ENCODE measurements at places on chromosomes 11 and 22.

DNA sequence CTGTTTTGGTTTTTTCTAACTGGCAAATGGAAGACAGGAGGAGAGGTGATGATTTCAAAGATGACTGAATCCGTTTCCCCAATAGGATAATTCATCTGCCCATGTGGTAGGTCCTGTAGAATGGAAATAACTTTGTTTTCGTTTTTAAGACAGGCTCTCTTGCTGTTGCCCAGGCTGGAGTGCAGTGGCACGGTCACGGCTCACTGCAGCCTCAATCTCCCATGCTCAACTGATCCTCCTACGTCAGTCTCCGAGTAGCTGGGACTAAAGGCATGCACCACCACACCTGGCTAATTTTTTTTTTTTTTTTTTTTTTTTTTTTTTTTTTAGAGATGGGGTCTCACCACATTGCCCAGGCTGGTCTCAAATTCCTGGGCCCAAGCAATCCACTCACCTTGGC, 77.4 kb upstream of the BIRC3 start:
- DNase-seq: no peak

- peak; percentile 9 for DNase-seq
Observed at GRCh38 chr22:32411402-32411801, 645 bp downstream of the RTCB start.

GRCh38 chr22:29073618-29074275, 912 bp downstream of the KREMEN1 start:
- no peak for DNase-seq

GRCh38 chr11:65424205-65425104, 1.9 kb downstream of the NEAT1 start:
- peak; percentile 66 for DNase-seq

GRCh38 chr11:110366291-110366690, 63.5 kb upstream of the FDX1 start:
- no peak for DNase-seq

DNA sequence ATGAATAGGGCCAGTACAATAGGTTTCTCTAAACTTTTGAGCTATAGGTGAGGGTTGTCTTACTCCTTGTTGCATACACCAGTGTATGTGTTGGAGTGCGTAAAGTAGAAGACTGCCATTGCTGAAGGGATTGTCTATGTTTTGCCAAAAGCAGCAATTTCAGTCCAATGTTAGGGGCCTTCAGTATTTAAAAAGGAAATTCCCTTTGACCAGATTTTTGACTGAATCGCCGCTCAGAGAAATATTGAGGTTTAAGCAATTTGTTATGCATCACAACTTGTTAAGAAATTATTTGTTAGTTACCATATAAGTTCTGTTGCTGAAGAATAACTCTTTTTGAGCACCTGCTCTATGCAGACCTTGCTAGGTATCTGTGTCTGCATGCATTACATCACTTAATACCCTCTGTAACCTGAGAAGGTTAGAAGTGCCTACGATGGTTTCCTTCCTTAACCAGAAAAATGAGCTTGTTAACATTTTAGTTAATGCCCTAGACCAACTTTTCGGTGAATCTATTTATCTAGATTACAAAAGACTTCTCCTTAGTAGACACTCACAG, 33.9 kb downstream of the MMP20 start:
- no peak for DNase-seq

GRCh38 chr22:21726650-21727049, 8.9 kb downstream of the YPEL1 start:
- DNase-seq: no peak

GRCh38 chr11:108466405-108466804, 924 bp downstream of the C11orf65 start:
- no peak for DNase-seq

GRCh38 chr11:129951201-129951865, 51.3 kb downstream of the PRDM10 start:
- DNase-seq: no peak

DNA sequence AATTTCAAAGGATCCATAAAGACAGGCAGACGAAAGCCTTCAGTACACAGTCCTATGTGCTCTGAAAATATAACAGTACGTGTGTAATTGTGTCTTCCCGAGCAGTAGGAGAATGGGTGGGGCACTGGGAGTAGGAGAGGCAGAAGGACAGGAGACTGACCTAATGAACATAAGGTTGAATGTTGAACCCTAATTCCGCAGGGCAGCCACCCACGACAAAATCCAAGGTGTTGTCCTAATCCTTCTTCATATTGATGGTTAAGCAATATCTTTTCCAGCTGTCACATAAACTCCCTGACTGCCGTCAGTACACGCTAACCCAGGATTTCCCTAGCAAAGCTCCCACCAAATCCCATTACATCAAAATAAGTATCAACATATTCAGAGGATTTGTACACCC, 34.5 kb downstream of the SPATA19 start:
- no peak for DNase-seq

- DNase-seq: no peak
Observed at GRCh38 chr11:102407901-102408300, 44.7 kb downstream of the TMEM123 start.

DNA sequence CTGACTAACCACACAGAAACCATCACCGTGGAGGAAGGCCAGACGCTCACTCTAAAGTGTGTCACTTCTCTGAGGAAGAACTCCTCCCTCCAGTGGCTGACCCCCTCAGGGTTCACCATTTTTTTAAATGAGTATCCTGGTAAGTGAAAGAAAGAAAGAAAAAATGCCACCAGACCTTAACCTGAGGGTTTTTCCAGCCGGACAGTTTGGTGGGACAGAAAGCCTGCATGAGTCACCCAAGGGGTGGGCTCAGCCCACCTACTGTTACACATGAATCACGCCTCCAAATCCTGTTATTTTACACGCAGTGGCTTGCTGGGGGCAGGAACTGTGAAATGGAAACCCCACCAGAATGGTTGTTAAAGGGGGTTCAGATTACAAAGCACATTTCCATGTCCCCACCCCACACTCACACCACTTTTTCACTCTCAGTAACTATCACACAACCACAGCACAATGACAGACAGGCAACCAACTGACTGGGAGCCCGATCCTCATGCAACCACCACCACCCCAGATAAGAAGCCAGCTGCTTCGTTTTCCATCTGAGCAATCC, 11.9 kb downstream of the CRTAM start:
- no peak for DNase-seq

DNA sequence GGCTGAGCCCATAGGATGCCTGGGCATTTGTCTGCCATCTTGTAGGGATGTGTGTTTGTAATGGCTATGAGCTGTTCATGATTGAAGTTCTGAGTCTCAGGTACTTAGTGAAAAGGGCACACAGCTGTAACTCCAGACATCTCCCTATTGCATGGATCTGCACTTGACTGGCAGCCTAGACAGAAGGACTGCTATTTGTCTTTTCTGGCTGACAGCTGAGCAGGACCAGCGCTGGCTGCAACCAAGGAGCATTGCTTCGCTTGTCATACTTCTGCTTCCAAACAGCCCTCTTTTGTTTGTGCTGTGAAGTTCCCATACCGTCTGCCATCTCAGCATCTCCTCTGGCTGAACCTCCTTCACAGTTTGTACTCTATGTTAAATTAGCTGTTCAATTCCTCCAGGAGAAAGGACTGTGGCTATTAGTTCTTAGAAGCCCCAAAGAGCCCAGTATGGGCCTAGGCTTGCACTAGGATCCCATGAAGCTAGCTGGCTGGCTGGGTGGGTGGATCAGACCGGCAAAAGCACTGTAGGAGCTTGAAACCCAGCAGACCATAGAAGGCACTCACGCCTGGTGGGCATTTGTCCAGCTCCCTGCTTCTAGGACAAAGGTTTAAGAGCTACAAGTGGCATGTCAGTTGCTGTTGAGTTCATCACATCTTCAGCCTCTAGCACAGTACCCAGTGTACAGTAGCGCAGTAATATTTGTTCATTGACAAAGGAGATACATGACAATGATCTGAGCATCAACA, 20.4 kb downstream of the HIRA start:
- DNase-seq: no peak

DNA sequence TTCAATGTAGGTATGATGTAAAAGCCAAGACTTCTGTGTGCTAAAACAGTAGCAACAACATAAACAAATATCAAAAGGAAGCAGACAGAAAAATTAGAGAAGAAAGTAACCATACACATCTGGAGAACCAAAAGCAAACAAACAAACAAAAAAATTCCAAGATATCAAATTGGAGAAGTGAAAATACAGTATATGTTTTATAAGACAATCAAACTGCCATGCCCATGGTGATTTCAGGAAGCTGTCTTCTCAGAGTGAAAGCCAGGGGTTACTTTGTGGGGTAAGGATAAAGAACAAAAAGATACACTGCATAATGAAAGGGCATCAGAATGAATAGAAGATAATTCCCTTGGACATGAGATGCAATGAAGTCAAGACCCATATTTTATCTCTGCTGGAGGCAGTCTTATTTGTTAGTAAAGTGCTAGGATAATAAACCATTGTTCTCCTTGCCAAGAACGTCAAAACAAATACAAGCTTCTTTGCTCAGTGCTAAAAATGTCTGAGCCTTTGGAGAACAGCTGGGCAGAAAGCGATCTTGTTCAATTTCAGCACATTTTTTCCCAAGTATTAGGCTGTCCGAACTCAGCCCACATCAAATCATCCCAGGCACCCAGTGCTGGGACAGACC, 38.1 kb upstream of the LDLRAD3 start:
- no peak for DNase-seq

- no peak for DNase-seq
Observed at GRCh38 chr11:123374622-123374968, 55.5 kb upstream of the GRAMD1B start.

DNA sequence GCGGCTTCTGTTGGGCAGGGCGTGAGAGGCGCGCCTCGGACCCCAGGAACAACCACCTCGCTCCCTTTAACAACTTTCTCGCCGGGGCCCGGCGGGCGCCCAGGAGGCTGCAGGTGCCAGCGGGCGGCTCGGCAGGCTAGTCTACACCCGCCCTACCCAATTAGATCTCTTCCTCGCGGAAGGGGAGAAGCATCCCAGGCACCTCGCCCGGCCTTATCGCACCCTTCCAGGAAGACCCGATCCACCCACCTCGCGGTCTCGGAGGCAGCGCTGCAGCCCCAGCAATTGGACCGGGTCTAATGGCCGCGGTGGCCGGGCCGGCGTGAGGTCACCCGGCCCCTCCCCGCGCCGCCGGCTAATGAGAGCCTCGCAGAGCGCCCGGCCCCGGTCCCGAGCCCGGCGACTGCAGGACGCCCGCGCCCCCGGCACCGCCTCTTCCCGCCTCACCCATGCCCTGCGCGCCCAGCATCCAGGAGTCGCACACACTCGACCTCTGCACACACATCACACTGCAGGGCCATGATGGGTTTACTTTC, at the start of gene PLAAT3:
Gene PLAAT3, minus strand, starts transcription at position 298 of the 536 bp plus-strand sequence. CDS start 419 bp downstream, outside the sequence.
- DNase-seq: peak; percentile 13

- DNase-seq: no peak
Observed at GRCh38 chr11:70854201-70854600, 398.2 kb downstream of the SHANK2 start.

Data from activated CD4-positive, alpha-beta T cell treated with anti-CD3 and anti-CD28 coated beads, Interleukin-2, amount 50 U/mL, for 1 hour (primary cell).